ENCODE measurements at places on chromosomes 3 and 15.

GRCh38 chr15:78216276-78217104 is 17.9 kb downstream of the ACSBG1 start:
- no peak for DNase-seq

DNA sequence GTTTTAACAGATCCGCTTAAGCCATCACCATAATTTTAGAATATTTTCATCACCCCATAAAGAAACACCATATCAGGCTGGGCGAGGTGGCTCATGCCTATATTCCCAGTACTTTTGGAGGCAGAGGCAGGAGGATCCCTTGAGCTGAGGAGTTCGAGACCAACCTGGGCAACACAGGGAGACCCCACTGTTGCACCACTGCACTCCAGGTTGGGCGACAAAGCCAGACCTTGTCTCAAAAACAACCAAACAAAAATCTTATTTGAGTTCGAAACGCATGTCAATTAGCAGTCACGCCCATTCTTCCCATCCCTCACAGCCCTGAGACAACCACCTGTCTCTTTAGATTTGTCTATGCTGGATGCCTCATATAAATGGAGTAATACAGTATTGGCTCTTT is 119.9 kb downstream of the KLF13 start:
- no peak for DNase-seq

GRCh38 chr3:105774444-105775180 is 94.2 kb downstream of the CBLB start:
- DNase-seq = no peak

GRCh38 chr3:4232798-4233197 is 70.4 kb upstream of the SETMAR start:
- no peak for DNase-seq

- DNase-seq = no peak
These were observed 333.3 kb upstream of the THBS1 start for GRCh38 chr15:39247574-39247973.

DNA sequence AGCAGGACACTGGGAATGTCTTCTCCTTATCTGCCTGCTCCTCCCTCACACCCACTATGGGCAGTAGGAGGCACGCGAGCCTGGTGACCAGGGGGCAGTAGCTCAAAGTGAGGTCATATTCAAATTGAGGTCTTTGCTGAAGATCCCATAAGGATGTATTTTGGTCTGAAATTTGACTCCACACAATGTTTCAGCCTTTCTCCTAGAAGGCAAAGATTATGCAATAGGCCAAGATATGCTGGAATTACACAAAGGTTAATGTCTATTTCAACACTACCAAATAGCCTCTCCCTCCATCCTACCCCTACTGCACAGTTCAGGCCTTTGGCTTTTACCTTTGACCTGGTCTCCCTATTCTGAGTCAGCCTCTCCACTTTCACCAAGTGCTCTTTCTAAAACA is 203.0 kb downstream of the TIGIT start:
- DNase-seq = no peak

GRCh38 chr3:130729154-130729553 is 17.5 kb downstream of the PIK3R4 start:
- no peak for DNase-seq

Data from activated CD4-positive, alpha-beta T cell treated with anti-CD3 and anti-CD28 coated beads, Interleukin-2, amount 50 U/mL, for 4 hours (primary cell).